ENCODE measurements at places on chromosomes 13 and 19.

DNA sequence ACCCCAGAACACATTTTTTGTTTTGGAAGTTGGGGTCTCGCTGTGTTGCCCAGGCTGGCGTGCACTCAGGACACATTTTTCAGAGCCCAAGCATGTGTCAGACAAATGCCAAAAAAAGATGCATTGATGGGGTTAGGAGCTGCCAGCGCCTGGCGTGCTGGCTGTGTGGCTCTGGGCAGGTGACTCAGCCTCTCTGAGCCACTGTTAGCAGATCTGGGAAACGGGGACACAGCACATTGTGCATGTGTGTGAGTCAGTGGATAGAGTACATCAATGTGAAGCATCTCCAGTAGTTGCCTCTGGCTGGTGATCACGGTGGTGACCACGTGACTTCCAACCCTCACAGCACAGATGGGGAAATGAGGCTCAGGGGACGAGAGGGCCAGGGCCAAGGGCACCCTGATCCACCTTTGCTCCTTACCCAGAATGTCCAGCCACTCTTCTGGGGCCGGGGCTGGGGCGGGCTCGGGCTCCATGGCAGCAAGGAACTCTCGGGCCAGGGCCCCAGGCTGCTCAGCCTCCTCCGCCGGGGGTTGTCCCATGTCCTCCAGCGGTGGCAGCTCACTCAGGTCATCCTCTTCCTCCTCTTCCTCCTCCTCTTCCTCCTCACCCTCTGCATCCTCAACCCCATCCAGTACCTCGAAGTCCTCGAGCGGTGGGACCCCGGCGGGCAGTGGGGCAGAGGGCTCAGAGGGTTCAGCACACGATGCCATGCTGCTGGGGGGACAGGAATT lies 1.9 kb downstream of the FKBP8 start:
- DNase-seq: peak; percentile 1

DNA sequence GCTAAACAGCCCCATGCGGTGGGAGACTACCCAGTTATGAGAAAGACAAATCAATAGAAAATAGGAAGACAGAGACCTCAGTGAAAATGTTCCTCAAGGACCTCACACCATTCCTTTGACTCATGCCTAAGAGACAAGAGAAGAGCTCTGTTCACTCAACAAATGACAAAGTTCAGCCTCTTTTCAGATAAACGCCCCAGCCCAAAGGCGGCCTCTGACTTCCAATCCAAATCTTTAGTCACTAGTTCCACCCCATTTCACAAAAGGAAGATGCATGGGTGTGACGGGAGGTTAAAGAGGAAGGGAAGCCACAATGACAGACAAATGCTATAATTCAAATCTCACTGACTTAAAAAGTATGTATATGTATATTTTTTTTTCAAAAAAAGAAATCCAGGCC lies 8.1 kb downstream of the CARS2 start:
- no peak for DNase-seq

DNA sequence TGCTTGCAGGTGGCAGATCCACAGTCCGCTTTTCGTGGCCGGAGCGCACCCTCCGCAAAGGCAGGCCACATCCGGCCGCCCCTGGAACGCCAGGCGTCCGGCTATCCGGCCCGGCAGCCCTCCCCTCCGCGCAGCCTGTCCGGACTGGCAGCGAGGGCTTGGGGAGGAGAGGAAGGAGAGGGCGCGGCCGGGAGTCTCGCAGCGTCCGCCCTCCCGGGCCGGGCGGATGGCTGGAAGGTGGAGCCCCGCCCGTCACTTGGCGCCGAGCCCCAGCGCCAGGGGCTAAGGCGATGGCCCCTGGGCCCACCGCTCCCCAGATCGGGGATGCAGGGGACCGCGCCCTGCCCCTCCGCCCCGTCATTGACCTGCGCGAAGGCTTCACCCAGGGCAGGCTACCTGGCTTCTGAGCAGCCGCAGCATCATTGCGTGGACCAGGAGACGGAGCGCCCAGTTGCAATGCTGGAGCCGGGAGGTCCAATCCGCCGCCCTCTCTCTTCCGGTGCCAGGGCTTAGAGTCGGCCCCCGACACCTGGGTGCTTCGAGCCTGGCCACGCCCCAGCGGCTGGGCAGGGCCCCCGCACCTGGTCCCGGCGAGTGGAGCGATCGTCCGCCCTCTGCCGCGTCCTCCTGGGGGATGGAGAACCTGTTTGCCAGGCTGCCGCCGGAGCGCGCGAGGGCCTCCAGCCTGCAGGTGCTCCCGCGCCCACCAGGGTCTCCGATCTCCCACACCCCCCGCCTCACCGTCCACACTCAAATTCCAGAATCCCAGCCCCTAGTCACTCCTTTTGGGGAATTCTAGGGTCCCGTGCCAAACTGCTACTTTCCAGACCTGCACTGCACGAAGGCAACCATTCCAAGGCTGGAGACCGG lies at the start of gene FUT1:
TSS of gene FUT1 (minus strand) at position 146 of the 870 bp plus-strand sequence. CDS start 1,360 bp downstream, outside the sequence.
- DNase-seq: no peak

DNA sequence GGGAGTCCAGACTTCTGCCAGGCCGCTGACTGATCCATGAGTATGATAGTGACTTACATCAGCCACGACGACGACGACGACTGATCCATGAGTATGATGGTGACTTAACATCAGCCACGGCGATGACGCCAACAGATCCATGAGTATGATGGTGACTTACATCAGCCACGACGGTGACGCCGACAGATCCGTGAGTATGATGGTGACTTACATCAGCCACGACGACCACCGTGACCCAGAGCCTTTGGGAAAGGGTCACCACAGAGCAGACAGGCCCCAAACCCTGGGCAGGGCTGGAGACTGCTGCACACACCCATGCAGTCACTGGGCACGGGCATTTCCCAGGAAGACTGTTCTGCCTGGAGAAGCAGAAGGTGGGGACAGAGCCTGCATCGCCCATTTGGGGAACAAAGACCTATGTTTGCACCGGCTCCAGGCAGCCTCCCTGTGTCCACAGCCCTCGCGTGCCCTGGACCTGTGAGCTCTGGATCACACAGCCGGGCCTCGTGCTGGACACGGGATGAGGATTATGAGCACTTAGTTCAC lies 130.9 kb upstream of the SPACA7 start:
- no peak for DNase-seq

DNA sequence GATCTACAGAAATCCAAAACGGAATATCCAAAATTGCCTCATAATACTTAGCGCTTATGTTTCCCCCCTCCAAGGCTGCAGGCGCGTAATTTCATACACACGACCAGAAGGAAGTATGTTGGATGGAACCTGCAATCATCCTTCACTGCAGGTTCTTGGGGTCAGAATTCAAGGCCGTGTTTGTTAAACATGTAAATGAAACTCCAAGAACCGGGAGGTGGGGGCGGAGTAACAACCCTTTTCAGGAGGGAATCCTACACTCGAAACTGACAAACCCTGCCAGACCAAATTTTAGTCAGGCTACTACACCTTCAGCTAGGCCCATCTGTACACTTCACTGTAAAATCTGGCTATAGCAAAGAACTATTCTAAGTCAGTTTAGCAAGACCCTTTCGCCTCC lies 1.3 kb downstream of the ZNF607 start:
- no peak for DNase-seq

DNA sequence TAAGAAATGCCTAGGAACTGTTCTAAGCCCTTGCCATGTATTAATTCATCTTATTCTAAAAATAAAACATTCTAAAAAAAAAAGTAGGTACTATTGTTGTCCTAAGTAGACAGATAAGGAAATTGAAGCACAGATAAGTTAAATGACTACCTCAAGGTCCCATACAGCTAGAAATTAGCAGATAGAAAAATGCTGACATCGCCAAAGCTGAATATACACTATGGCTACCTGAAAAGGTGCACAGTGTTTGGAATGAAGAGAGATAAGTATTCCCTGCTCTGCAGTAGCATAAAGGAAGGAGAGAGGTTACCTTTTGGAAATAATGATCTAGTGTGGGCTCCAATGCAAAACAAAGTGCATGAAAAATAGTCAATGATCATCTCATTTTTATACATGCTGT lies 65.3 kb downstream of the DCT start:
- DNase-seq: no peak

- DNase-seq: no peak
These were observed 1.3 kb downstream of the DHDH start for GRCh38 chr19:48934837-48935236.

DNA sequence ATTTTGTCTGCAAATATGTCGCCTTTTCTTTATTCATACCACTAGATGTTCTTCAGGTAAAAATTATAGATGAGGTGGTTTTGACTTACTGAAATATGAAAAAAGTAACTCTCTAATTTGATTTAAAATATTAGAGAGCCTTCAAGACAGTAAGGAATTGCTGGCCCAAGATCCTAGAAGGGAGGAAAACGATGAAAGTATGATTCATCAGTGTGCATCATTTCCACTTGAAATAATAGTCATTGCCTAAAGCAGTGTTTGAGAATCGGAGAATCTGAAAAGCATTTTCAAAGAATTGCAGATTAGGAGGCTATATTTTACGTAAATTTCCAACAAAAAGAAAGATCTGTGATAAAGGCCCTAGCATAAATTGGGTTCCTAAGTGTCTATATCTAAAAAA lies 1707.9 kb upstream of the PRR20A start:
- no peak for DNase-seq

- no peak for DNase-seq
These were observed at the start of gene LILRB4 for GRCh38 chr19:54662730-54663129. TSS of gene LILRB4 (plus strand) at chr19:54662985. CDS start at chr19:54663034, 49 bp downstream.
